Stimulated activated CD4-positive, alpha-beta T cell treated with anti-CD3 and anti-CD28 coated beads, TNF-alpha, amount 100 ng/mL, for 4 hours (primary cell): ENCODE measurements at places on chromosomes 4 and X.

GRCh38 chr4:122764071-122764820 lies 31.7 kb downstream of the BBS12 start:
- no peak for DNase-seq

DNA sequence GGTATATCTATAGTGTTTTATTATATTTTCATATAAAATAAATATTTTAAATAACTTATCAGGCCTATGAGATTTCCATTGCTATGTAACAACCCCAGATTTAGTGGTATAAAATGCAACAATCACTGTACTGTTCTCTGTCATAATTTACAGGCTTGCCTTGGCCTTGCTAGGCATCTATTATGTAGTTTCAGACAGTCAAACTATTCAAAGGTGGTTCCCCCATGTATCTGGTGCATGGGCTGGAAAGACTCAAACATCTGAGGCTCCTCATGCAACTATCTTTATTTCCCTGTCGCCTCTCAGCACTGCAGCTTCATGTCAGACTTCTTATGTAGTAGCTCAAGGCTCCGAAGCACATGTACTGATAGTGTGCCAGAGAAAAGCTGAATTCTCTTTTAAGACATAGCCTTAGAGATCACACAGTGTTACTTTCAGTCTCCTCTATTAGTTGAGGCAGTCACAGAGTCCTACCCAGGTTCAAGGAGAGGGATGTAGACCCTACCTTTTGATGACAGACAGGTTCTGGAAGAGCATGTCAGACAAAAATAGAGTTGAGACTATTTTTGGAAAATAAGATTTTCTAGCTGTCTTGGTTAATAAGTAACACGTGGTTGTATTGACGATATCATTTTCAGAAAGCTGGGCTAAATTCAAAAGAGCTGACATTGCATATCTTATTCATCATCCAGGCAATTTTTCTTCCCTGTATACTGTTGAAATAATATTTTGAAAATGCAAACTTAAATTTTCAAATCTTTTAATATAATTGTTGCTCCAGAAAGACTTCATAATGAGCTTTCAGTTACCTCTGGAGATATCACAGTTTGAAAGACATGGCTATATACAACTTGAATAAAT lies 19.4 kb downstream of the MTTP start:
- DNase-seq = no peak

- no peak for DNase-seq
Measured at GRCh38 chr4:177315767-177316464, 6.2 kb downstream of the NEIL3 start.

DNA sequence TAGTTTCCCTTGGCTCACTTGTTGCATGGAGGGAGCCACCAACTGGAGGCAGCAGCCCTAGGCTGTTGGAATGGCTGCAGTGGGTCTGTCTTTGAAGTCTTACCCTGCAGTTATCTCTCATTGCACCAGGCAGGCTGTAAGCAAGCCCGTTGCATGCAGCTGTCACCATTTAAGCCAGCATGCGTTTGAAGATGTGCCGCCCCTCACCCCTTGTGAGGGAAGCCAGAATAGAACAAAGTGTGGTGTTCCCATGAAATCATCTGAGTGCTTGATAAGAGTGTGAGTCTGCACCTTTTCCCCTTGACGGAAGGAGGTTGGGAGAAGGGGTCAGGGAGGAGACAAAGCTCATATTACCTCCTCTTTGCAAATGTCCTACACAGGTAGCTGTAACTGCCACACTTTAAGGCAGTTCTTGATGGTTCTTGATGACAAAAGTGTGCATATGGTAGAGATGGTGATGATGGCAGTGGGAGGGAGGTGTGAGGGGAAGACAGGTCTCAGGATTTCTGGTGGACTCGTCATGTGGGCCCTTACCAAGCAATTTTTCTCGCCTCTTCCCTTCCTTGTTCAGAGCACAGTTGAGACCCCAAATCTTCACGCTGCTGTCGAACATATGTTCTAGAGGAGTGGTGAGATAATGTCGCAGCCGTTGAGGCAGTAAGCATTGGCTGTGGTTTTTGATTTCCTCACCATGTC lies 191.4 kb upstream of the LEF1 start:
- no peak for DNase-seq

GRCh38 chr4:59597536-59598329 lies 1602.4 kb upstream of the ADGRL3 start:
- DNase-seq = no peak
